ENCODE measurements at places on chromosomes 3 and 15.

DNA sequence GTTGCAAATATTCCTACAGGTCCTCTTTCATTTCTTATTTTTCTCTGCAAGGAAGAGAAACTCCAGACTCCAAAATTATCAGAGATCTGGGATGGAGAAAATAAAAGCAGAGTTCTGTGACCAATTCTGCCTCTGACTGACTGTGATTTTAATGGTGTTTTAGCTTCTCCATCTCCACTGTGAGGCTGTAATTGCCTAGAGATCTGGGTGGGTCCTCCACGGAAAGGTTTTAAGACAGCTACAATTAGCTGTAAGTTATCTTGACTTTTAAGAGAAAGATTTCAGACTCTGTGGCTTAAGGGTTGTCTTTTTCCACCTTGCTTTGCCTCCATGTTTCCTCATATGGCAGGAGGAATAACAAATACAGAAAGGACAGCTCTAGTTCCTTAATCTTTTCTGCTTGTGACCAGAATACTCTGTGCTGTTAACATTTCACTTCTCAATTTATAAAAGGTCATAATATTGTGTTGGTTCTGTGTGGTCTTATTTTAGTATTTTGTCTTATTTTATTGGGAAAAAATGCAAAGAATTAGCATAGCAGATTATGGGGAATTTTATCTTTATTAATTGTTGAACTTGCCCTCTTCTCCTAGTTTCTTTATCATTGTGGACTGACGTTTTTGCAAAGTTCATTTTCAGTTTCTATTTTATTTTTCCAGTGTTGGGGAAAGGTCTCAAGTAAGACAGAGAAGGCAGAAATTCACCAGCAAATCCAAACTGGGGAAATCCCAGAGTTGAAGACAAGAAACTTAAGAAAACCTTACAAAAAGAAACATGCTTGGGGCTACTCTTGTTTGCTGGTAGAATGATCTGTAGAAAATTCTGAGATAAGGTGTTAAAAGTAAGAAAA lies 157.9 kb downstream of the RAP2B start:
- no peak for DNase-seq

- no peak for DNase-seq
Measured at GRCh38 chr3:112818289-112818688, 28.4 kb downstream of the CD200R1L start.

- peak; percentile 30 for DNase-seq
Measured at GRCh38 chr15:79311901-79312553, 1.1 kb downstream of the TMED3 start.

DNA sequence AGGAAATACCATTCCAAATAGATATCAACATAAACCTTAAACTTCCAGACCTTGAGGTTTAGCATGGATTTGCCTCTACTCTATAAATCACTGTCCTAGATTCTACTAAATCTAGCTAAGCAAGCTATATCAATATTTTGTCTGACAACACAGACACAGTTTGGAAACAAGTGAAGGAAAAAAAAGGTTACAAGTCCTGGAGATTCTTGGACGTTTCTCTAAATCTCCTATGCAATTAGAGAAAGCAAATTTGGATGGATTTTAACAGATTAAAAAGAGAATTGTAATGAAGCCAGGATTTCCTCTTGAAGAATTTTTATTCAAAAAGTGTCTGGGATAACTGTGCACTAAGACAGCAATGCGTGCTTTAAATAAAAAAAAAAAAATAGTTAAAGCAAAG lies 441.1 kb upstream of the DPH6 start:
- DNase-seq = no peak

DNA sequence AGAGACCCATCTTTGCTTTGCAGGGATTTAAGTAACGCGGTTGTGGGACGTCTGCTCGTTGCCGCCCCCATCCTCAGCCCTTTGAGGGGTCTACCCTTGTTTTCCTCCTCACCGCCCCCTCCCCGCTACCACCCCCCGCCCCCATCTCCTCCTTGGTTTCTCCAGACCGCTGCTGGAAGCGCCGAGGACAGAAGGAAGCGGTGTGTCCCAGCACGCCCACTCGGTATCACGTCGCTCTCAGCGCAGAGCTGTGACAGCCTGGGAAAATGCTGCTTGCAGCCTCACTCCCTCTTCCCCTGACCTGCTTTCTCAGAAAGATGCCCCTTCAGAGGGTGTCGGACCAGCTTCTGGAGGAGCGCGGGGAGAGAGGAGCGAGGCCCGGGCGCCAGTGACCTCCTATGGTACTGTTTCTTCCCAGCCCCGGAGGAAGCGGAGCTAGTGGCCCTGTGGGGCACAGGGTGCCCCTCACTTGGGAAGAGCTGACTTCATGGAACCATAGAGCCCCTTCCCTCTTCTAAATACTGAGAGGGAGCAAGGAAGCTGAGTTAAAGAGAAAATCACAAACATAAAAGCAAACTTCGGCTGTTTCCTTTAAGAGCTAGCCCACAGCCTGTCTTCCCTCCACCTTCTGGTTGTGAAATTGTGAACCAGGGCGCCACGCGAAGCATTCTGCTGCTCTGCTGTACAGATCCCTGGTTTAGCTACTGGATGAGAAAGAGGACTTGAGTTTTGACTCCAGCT lies 698 bp downstream of the IL1RAP start:
- DNase-seq = peak; percentile 50

DNA sequence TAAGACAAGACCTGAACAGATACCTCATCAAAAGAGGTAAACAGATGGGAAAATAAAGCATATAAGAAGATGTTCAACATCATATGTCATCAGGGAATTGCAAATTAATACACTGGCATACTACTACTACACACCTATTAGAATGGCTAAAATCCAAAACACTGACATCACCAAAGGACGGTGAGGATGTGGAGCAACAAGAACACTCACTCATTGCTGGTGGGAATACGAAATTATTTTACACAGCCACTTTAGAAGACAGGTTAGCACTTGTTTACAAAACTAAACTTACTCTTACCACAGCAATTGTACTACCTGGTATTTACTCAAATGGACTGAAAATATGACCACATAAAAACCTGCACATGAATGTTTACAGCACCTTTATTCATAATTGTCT lies 119.6 kb downstream of the GSK3B start:
- DNase-seq = no peak

- DNase-seq = peak; percentile 45
Measured at GRCh38 chr15:55742498-55742926, 440 bp downstream of the PRTG start.

GRCh38 chr3:15332405-15333098 lies at the start of gene SH3BP5:
TSS of gene SH3BP5 (minus strand) at chr3:15332586. CDS start at chr3:15332408, 178 bp downstream.
- DNase-seq = peak; percentile 77

Measured in Calu3 (cell line).